T-helper 2 cell (primary cell): ENCODE measurements at places on chromosomes 1 and 21.

- DNase-seq = no peak
Measured at GRCh38 chr1:147267711-147268110, 25.2 kb downstream of the CHD1L start.

GRCh38 chr1:242056988-242057744, 58.3 kb upstream of the MAP1LC3C start:
- DNase-seq = no peak

DNA sequence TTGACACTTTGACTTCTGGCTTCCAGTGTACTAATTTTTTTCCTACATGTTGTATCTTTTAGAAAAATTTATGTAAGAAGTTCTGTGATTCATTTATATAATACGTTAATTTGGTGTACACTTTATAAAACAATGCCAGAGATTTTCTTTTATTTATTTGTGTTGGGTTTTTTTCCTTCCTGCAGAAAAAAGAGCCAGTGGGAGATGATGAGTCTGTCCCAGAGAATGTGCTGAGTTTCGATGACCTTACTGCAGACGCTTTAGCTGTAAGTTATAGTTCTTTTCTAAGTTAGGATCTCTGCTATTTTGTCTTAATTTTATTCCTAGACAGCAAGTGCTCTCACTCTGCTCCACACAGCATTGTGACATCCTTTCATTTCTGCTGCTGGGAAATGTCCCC, 14.4 kb downstream of the SARS1 start:
- no peak for DNase-seq

DNA sequence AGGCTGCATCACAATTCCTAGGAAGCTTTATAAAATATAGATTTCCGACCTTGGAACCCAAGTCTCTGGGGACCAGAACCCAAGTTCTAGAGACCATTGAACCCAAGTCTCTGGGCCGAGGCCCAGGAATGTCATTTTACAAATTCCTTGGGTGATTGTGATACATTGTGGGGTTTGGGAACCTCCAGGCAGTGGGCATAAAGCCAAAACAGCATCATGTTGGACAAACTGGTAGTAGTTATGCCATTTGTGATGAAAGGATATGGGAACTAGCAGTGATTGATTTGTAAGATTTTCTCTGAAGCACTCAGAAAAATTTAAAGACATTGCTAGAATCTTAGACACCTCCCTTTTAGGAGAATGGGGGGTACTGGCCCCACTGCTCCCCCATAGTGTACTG, 160.2 kb downstream of the HIVEP3 start:
- DNase-seq = no peak

GRCh38 chr1:201912832-201913231, 24.1 kb downstream of the SHISA4 start:
- DNase-seq = no peak

DNA sequence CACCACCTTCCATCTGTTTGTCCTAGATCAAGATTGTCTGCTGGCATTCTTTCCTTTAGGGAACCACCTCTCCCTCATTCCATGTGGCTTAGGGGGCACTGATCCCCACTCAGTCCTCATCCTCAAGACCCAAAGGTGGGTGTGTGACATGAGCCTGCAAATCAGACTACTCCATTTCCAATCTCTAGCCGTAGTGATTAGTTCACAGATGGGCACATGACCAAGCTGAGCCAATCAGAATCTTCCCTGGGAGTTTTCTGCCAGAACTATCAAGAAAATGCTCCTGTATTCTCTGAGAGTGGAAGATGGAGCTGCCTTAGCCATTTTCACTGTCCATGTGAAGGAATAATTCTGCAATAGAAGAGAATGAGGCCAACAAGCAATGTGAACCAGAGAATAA, 19.3 kb upstream of the PTPRF start:
- no peak for DNase-seq

- no peak for DNase-seq
Measured at GRCh38 chr1:7755448-7755847, 15.6 kb upstream of the VAMP3 start.

DNA sequence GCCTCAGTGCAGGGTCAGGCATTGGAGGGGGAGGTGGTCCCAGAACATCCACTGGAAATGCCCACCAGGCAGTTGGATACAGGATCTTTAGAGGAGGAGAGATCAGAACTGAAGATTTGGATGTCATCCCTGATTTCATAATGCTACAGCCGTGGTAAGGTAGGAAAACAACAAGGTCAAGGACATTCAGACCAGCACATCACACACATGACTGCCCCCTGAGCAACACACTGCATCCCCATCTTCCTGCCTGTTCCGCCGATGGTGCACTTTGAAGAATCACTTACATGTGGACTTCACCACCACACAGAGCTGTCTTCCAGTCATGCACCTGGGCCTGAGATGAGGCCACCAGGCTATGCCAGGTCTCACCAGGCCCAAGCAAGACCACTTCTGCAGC, 16.7 kb downstream of the KIAA1614 start:
- no peak for DNase-seq

DNA sequence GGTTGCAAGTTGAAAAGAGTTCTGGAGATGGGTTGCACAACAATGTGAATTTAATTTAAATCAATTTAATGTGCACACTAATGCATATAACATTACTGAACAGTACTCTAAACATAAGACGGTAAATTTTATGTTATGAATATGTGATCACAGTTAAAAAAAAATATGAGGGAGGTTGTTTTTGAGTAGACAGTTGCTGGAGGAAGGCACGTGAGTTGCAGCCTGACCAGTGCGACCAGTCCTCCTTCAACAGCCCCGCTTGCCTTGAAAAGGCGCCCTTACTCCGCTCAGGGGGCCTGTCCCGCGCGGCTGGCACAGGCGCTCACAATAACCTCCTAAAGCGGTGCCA, 322 bp upstream of the OLIG1 start:
- no peak for DNase-seq

GRCh38 chr1:78214334-78214733, 168.6 kb downstream of the GIPC2 start:
- DNase-seq = no peak

DNA sequence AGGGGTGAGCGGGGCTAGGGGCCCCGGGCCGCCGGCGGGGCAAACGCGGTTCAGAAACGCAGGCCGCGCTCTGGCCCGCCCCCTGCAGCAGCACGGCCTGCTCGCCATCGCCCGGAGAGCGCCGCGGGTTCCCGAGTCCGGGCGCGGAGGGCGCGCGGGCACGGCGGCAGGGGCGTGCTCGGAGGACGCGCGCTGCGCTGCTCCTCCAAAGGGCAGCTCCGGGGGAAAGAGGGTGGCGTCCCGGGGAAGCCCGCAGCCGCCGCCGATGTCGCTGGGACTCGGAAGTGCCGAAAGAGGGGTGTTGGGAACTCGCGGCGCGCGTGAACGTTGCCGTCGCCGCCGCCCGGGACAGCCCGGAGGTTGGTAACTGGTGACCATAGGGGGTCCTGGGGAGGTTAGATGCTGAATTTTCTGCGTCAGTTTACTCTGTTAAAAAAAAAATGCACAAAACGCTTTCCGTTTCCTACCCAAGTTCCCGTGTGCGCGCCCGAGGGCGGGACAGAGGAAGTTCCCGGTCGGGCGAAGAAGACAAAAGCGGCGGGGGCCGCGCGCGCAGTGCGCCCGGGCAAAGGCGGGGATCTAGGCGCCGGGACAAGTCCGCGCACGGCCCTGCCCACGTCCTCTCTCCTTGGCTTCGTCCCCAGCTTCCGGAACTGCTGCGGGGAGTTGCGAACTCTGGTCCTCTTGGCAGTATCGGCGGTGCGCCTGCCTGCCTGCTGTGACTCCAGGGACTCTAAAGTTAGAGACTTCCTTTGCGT, at the start of gene HHAT:
HHAT (plus strand) TSS at position 157 of the 758 bp plus-strand sequence. CDS start 20,074 bp downstream, outside the sequence.
- DNase-seq = peak; percentile 42
